ENCODE measurements at places on chromosomes 7 and 10.
A peak's percentile ranks its signal among the peaks of the same experiment; 100 is the strongest.

GRCh38 chr7:143399151-143399550 is 9.5 kb downstream of the EPHA1 start:
- DNase-seq: no peak

DNA sequence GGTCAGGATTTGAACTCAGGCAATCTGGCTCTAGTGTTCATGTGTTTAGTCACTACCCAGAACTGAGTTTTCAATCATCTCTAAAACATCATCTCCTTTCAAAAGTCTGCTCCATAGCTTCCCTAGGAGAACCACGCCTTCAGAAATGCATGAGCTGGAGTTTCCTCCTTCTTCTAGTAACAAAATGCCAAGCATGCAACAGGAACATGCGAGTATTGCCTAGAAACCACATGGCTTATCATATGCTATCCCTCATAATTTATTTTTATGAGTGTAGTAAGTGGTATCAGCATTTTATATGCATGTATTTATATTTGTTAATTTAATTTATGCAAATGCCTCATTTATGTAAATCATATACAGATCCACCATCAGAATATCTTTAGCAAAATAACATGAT is 170.9 kb downstream of the RAB11FIP2 start:
- DNase-seq: no peak

DNA sequence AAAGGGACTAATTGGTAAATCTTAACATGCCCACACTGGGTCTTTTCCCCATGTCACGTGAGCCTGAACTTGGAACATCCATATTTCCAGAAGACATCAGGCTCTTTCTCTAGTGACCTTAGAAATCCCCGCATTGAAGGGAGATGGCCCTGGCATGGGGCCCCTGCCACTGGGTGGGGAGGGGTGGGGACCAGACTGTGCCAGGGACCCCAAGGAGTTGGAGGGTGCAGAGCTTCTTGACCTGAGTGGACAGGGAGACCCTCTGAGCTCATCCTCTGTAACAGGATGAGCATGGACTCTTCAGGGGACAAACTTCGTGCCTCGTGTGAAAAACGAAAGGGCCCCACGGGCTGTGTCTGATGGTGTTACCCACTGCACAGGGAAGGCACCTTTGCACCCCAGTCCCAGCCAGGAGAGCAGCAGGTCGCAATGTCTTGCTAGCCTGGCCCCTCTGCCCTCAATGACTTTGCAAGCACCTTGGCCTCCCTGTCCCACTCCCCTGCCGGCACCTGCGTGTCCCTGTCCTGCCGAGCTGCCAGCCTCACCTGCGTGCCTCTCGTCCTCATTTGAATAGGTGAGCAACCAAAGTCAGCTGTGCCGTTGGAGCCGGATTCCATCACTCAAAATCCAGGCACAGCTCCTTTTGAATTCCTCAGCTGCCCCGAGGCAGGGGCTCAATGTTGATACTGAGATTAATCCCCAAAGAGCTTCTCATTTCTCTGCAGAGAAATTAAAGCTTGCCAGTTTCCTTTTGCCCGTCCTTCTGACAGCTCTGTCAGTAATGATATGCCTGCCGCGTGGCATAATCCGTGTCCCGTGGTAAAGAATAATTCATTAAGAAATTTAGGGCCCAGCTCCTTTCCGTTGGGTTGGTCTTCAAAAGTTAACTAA is 234.9 kb downstream of the EBF3 start:
- no peak for DNase-seq

DNA sequence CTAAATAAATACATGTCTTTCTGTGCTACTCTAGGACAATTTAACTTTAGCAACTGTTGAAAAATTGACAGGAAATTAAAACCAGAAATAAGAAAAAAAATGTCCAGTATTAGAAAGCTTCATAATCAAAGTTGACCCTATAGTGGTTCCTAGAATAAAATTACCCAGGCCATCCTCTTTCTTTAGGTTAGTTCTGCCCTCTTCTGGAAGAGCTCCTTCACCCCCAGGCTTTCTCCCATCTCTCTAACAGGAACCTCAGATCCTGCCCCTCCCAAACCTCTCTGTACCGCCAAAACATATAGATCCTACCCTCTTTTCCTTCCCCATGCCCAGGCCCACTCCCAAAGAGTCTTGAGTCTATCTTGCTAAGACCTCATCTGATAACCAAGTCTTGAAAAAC is 159.4 kb upstream of the CDK1 start:
- no peak for DNase-seq

DNA sequence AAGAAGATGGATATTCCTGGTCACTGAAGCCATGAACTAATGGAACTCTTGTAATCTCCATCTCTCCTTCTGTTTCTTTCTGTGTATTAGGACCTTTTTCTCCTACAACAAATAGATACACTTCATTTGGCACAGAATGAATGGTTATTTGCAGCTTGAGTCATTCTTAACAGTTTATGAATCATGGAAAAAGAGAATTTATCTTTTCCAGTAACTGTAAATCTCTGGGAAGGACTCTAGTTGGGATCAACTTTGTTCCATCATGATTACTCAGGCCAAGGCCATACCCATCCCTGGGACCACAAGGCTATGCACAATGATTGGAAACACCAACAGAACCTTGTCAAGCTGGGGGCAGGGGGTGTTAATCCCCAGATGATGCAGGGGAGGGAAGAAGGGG is 36.1 kb upstream of the MDFIC start:
- DNase-seq: no peak

- DNase-seq: peak; percentile 21
Observed at GRCh38 chr10:79377557-79378382, 30.5 kb downstream of the PPIF start.

DNA sequence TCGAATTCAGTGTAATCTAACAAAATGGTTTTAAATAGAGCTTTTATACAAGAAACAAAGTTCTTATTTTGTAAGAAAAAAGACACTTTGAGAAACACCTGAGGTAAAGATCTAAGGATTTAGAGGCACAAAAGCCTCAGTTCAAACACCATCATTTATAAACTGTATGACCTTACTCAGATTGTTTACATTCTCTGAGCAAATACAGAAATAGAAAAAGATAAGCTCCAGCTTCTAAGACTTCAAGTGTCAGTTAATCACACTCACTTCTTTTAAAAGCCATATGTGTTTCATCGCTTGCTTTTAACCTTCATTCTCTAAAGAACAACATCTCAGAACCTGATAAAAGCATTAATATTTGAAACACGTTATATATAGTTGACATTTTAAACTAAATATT is 27.9 kb downstream of the CADPS2 start:
- no peak for DNase-seq

GRCh38 chr7:111952783-111953182 is 253.4 kb downstream of the DOCK4 start:
- no peak for DNase-seq

GRCh38 chr10:4181621-4182049 is 396.6 kb upstream of the KLF6 start:
- DNase-seq: no peak

DNA sequence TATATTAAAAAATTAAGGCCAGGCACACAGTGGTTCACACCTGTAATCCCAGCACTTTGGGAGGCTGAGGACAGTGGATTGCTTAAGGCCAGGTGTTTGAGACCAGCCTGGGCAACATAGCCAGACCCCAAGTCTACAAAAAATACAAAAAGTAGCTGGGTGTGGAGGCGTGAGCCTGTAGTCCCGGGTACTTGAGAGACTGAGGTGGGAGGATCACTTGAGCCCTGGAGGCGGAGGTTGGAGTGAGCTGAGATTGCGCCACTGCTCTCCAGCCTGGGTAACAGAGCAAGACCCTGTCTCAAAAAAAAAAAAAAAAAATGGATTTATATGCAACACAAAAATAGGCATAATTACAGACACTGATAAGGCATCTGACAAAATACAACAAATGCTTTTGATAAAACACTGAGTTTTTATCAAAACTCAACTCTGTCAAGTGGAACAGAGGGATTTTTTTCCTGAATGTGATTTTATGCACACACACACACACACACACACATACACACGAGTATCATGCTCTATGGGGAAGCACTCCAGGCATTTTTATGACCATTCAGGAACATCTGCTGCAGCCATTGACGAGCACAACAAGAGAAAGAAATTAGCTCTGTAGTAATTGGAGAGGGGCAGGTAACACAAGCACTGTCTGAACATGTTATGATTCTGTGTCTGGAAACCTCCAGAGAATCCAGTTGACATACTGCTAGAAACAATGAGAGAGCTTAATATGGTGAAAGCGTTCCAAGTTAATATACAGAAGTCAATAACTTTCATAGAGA is 193.1 kb downstream of the WDR37 start:
- no peak for DNase-seq

DNA sequence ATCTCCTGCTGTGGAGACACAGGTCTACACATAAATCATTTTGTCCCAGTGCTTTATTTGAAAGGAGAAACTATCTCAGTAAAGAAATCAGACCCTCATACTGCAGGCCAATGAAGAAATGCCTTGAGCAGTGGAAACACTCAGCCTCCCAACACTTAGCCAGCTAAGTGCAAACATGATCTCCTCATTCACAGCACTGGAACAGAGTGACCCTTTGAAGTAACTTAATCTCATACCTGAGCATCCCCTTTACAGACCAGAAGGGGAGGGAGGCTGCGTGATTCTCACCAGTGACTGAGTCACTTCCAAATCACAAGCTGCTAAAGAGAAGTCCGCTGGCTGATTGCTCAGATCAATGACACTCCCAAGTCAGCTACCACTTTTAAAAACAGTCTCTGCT is 4.5 kb downstream of the CHST15 start:
- no peak for DNase-seq

- DNase-seq: no peak
Observed at GRCh38 chr7:128120976-128121490, 89.8 kb upstream of the LRRC4 start.

GRCh38 chr10:130929422-130930325 is 381.8 kb downstream of the TCERG1L start:
- DNase-seq: no peak

DNA sequence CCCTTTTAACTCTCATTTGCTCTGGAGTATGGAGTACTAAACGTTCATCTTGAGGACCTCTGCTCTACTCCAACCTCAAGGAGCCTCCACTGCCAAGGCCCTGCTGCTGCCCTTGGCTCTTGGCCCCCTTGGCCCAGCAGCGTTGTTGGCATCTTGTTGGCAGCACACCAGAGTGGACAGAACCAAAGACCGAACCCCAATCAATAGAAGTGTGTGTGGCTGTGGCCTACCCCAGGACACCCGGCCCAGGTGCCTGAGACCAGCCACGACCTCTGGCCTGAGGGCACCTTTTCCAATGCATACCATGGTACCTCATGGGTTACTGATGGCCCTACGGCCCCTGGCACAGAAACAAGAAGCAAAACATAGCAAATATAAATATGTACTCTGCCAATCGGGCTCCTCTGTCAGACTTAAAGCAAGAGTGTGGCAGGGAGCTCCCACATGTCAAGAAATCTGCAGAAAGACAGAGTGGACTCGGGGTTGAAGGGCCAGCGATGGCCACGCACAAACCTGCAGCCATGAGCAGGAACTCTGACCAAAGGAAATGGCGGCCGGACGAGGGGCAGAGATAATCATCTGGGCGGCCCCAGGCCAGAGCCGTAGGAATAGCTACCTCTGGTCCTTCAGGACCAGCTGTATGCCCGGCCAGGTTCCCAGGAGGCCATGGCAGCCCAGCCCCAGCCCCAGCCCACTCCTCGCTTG is 2.9 kb downstream of the NPC1L1 start:
- no peak for DNase-seq

DNA sequence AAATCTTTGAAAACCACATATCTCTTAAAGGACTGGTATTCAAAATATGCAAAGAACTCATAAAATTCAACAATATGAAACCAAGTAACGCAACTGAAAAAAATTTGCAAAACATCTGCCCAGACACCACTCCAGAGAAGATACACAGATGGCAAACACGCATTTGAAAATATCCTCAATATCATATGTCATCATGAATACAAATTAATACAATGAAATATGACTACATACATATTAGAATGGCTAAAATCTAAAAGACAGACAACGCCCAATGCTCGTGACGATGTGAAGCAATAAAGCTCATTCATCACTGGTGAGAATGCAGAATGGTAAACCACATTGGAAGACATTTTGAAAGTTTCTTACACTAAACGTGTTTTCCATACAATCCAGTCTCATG is 770.1 kb upstream of the CELF2 start:
- DNase-seq: no peak

- DNase-seq: no peak
Observed at GRCh38 chr10:125276133-125276532, 115.8 kb upstream of the CTBP2 start.

GRCh38 chr7:87600130-87601124 is at the start of gene ABCB1:
ABCB1 (minus strand) TSS chr7:87600884; CDS start chr7:87600184, 700 bp downstream.
- peak; percentile 31 for DNase-seq

- DNase-seq: no peak
Observed at GRCh38 chr10:133442967-133443924, 10.5 kb upstream of the SCART1 start.

DNA sequence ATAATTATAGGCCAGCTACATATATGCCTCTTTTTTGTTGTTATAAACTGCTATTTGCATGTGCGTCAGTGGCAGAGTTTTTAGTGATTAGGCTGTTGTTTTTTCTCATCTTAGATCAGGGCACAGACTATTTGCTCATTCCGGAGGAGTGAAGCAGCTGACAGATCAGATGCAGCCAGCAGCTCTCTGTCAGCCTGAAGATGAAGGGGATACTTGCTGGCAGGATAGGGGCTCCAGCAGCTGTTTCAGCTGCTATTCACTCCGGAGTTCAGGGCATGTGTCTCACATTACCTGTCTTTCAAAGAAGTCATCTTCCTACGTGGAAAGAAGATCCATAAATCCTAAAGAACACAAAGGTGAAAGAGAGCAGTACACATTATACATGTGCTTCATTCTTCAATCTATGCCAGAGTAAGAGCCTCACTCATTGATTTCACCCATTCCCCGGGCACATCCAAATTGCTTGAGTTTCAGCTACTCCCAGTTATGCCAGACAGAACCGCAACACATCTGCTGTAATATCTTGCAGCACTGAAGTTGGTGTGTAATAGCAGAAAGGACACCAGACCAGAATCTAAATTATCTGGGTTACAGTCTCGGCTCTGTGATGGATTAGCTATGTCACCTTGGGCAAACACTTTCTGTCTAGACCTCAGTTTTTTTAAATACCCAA is 182.8 kb upstream of the CHRM2 start:
- no peak for DNase-seq

DNA sequence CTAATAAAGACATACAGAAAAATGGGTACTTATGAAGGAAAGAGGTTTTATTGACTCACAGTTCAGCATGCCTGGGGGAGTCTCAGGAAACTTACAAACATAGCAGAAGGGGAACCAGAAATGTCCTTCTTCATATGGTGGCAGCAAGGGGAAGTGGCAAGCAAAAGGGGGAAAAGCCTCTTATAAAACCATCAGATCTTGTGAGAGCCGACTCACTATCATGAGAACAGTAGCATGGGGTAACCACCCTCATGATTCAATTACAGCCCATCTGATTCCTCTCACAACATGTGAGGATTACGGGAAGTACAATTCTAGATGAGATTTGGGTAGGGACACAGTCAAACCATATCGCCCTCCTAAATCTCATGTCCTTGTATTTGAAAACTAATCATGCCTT is 1305.4 kb upstream of the SORCS1 start:
- DNase-seq: no peak

DNA sequence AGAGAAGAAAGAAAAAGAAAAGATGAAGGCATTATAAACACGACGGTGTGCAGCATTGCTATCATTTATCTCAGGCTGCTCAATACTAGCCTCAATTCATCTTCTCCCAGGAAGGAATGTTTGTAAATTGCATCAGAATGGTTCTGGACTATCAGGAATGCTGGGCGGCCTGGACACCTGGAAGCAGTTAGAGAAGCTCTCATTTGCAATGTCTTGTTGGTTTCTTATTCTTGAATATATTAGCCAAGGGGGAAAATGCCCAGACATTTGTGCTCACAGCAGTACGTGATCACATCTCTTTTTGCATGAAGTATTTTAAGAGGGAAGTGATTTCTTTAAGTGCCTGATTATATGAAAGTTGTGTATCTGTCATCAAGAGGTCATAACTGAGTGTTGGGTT is 85.6 kb upstream of the IMMP2L start:
- no peak for DNase-seq

Data from activated CD4-positive, CD25-positive, alpha-beta regulatory T cell treated with anti-CD3 and anti-CD28 coated beads, Interleukin-2, amount 50 U/mL, for 72 hours (primary cell).